AML-193 (cell line): ENCODE measurements at places on chromosomes 4 and X.

- no peak for DNase-seq
Observed at GRCh38 chr4:26145212-26145611, 175.6 kb upstream of the RBPJ start.

DNA sequence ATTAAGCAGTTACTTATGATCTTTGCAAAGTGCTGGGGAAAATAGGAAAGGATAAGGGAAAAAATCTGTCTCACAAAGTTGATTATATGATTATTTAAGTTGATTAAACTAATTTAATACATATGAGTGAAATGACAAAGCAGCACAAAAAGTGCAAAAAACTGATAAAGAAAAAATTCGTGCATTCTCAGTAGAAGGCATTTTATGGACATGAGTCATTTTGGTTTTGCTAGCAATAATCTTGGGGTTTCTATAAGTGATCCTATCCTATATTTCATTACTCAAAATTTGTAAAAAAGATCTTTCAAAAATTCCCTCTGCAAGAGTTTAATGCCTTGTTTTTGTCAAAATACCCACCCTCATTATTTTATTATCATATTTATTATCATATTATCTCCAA, 224.2 kb upstream of the ANXA10 start:
- no peak for DNase-seq

GRCh38 chr4:62571494-62571893, 1371.4 kb downstream of the ADGRL3 start:
- no peak for DNase-seq

GRCh38 chr4:81531410-81531809, 59.7 kb upstream of the RASGEF1B start:
- DNase-seq, result no peak

DNA sequence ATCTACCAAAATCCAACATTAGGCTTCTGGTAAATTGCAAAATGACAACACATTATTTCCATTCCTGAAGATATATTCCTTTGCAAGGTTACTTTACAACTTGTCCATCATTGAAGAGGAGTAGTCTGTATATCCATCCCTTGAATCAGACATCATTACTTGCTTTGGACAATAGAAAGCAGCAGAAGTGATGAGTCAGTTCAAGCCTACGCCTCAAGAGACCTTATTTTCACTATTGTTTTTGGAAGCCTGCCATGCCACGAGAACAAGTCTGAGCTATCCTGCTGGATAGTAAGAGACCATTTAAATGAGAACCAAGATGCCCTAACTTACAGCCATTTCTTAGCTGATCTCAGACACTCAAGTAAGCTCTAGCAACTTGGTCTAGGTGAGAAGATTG, 246.0 kb upstream of the HHIP start:
- DNase-seq, result no peak

- DNase-seq, result no peak
Observed at GRCh38 chr4:188042191-188042590, 46.6 kb downstream of the ZFP42 start.

DNA sequence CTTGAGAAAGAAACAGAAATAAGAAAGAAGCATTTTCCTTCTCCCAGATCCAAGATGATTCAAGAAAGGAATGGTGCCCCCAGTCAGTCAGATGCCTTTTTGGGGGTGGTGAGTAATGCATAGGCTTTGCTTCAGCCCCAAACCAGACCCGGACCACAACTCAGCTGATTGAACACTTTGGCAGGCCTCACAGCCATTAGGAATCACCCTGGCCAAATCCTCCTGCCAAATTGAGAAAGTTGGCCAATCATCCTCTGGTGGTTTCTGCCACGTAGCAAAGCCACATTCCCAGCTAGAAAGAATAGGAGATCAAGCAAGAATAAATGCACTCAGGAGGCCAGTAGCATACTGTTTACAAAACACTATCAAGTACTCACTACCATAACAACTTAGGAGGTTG, 33.7 kb downstream of the FRMD7 start:
- no peak for DNase-seq

DNA sequence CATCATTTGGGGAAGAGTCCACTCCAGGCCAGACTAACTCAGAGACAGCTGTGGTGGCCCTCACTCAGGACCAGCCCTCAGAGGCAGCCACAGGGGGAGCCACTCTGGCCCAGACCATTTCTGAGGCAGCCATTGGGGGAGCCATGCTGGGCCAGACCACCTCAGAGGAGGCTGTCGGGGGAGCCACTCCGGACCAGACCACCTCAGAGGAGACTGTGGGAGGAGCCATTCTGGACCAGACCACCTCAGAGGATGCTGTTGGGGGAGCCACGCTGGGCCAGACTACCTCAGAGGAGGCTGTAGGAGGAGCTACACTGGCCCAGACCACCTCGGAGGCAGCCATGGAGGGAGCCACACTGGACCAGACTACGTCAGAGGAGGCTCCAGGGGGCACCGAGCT, 3.3 kb upstream of the ERAS start:
- no peak for DNase-seq

GRCh38 chr4:25104591-25104990, 55.7 kb downstream of the SEPSECS start:
- DNase-seq, result no peak

GRCh38 chrX:54271664-54272063, 86.2 kb downstream of the WNK3 start:
- no peak for DNase-seq

DNA sequence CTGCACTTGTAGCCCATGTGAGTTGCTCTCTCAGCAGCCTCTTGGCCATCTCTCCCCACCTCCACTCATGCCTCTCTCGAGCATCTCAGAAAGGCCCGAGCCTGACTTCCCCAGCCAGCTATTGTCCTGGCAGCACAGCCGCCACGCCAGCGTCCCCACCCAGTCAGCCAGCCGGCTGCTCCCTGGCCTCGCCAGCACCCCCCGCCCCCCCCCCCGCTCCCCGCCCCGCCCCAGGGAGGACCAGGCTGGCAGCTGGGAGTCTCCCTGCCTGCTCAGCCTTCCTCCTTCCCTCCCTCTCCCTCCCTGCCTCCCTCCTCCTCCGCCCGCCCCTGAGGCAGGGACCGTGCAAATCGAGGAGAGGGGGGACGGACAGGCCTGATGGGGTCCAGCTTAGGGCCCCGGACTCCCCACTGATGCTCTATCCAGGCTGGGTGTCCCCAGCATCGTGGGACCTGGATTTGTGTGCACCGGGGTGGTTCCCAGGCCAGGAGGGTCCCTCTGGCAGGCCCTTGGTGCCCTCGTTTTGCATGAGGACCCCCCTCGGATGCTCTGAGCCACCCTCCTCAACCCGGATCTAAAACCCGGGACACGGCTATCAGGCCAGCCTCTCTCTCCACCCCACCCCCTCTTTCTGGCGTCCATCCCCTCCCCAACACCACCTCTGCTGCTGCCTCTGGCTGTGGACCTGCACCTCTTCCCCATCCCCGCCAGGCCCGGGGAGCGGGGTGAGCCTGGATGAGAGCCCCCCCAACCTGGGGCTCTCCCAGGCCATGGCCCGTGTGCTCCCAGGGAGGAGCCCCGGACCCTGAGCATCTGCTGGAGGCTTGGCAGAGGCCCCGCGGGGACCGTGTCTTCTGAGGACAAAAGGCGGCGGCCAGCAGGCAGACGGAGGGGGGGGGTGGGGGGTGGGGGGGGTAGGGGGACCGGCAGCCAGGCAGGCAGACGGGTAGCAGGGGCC, at the start of gene GPR173:
Gene GPR173 (plus strand): TSS at position 621 of the 958 bp plus-strand sequence. CDS start 27,833 bp downstream, outside the sequence.
- no peak for DNase-seq

DNA sequence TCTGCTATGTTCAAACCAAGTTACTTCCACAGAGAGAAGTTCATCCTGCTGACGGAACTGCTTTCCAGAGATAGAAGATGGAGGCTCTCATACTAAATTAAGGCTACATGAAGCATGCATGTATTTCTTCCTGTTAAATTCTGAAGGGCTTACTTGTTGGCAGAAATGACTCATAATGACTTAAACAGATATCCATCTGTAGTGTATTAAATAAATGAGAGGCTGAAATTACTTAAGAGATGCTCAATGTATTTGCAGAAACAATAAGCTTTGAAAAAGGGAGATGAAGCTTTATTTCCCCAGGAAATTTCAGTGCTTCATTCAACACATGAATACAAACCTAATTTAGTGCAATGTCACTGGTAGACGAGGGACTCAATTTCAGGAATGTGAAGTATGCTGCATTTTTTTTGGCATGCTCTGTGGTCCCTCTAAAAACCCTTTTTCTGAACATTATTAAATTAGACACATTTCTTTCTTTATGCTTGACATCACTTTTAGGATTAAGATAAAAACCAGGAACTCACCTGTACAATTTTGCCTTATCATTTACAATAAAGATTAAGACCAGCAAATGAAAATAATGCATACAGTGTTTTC, 759.1 kb upstream of the POU3F4 start:
- no peak for DNase-seq

GRCh38 chr4:185464887-185465286, 6.6 kb downstream of the CCDC110 start:
- no peak for DNase-seq

- no peak for DNase-seq
Observed at GRCh38 chr4:145804116-145804515, 124.2 kb downstream of the C4orf51 start.

- DNase-seq, result no peak
Observed at GRCh38 chr4:109009909-109010308, 247.1 kb upstream of the ETNPPL start.

- DNase-seq, result no peak
Observed at GRCh38 chr4:6739920-6740319, 23.9 kb downstream of the BLOC1S4 start.

- DNase-seq, result no peak
Observed at GRCh38 chr4:23084559-23085248, 392.0 kb downstream of the GBA3 start.

GRCh38 chr4:161655148-161655547, 508.7 kb downstream of the FSTL5 start:
- no peak for DNase-seq

DNA sequence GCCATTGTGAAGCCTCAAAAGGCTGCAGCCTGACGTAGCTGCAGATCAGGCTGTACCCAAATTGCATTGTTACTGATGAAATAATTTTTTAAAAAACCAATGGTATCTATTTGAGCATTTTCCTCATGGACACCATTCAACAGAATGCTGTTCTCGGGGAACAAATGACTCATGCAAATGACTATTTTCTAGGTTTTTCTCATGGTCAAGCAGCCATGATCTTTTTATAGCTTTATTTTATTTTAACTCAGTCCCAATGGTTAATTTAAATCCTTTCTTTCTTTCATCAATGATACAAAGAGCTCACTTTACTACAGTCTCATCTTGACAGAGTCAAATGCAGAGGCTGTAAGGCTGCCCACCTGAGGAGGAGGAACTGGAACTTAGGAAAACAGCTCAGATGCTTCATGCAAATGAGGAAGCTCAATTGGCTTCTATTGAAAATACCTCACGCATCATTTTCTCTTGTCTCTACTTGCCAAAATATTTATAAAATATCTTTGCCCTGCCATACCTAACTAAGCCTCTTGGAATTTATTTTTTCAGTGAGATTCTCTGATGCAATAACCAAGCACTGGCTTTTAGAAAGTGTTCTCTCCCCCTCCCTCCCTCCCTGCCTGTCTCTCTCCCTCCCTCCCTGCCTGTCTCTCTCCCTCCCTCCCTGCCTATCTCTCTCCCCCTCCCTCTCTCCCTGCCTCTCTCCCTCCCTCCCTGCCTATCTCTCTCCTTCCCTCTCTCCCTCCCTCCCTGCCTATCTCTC, 81.0 kb downstream of the SORBS2 start:
- peak; percentile 1 for DNase-seq

DNA sequence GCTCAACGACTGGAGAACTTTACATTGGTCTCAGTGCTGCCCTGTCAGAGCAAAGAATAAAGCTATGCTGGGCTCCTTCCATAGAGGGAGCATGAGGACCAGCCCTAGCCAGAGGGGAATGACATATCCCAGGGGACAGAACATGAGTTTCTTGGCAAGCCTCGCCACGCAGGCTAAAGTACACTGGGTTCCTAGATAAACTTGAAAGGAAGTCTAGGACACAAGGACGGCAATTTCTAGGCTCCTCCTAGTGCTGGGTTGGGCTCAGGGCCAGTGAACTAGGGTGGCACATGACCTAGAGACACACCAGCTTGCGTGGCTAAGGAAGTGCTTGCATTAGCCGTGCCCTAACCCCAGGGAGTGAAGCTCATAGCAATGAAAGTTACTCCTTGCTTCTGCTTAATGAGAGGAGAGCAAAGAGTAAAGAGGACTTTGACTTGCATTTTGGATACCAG, 141.0 kb downstream of the MAB21L2 start:
- no peak for DNase-seq

DNA sequence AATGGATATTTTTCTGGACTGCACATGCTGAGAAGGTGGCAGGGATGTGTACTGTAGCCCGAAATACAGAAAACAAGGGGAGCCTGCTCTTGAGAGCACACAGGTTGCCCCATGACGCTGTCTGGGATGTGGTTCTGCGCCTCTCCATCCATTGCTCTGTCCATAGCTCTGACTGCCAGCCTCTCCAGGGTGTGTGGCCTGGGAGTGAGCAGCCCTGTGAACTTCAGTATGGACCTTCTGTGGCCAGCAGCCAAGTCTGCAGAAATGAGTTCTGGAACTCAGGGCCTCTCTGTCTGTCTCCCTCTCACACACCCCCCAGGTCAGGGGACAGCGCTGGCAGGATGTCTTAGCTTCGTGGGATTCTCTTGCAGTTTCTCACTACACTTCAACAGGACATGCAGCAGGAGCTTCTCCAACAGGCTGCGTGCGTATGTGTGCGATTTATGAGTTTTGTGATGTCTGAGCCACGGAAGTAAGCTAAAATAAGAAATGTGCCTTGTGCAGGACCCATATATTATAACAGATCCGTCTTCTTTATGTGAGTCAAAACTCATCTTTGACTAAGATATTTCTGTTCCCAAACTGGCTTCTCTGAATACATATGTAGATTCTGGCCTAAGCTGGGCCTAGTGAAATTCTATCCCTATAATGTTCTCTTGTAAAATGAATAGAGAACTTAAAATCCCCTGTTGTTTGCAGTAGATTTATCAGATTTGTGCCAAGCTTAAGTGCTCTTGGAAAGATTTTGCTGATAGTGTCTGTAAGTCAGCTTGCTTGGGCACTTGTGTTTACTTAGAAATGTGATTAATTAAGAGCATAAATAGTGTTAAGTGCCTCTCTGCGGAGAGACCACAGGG, 40.0 kb downstream of the PROM1 start:
- DNase-seq, result no peak

DNA sequence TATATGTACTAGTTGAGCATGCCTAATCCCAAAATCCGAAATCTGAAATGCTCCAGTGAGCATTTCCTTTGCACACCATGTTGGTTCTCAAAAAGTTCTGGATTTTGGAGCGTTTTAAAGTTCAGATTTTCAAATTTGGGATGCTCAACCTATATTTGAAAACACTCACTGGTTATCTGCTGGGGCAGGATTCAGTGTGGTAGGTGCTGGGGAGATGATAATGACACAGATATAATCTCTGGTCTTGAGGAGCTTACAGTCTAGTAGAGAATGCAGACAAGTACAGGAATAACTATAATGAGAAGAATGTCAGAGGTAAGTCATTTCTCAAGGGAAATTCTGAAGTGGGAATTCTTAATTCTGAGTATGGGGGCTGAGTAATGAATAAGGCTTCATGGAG, 59.4 kb upstream of the CITED1 start:
- no peak for DNase-seq

GRCh38 chr4:127775843-127776242, 6.3 kb upstream of the HSPA4L start:
- DNase-seq, result no peak

- no peak for DNase-seq
Observed at GRCh38 chrX:47501226-47502074, 18.4 kb upstream of the ZNF41 start.
